HS-5 (cell line): ENCODE measurements at places on chromosomes 3 and 15.

DNA sequence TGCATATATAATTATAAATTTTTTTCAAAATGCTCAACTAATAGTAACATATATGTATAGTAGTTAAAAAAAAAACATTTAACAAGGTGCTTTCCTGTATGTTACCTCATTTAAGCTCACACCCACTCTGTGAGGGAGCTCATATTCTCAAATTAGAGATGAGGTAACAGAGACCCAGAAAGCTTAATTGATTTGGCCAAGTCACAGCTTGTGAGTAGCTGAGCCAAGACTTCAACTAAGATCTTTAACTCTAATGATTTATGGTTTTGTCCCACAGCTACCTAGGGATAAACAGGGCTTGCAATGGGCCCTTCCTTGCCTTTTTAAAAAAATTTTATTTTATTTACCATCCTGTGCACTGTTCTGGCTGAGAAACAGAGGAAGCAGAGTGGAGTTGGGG is 230.0 kb upstream of the GOLIM4 start:
- DNase-seq, result no peak

- DNase-seq, result no peak
Observed at GRCh38 chr3:21744793-21745192, 6.2 kb downstream of the ZNF385D start.

DNA sequence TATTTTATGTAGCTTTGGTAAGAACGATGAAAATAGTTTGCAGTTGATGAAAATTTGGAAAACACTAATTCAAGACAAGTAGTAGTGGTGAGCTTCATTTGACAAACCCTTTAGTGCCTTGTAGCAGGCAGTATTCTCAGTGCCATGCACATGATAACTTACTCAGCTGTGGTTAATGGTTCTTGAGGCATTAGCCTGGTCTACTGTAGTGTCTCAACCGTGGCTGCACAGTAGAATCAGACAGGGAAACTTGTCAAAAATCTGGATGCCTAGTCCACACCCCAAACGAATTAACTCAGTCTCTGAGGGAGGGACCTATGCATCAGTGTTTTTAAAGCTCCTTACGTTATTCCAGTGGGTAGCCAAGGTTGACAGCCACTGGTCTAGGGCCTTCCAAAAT is 45.4 kb downstream of the PSMD6 start:
- DNase-seq, result no peak

GRCh38 chr3:176328666-176329065 is 868.6 kb downstream of the TBL1XR1 start:
- no peak for DNase-seq

DNA sequence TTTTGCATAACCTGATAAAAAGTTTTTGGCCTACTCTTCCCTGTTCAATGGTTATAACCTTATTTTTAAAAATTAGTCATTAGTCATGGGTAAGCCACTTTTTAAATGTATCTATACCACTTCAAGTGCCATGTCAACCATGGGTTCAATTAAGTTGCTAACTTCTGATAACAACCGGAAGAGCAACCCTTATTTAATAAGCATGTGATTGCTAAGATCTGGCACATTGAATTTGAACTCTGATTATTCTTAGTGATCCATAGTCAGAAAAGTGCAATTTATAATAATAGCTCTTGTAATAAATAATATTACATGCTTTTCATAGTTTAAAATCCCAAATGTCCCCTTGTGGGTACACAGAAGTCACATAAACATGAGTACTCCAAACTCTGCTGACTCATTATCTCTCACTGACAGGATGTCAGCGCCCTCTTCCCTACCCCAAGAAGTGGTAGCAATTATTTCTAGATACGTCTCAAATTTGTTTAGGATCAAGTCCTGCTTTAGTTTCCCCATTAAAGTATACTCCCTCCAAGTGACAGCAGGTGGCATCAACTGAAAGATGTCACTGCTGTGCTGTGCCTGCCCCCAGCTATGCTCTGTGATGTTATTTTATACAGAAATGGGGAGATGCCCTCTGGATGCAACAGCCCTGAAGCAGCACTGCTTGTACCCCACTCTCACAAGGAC is 18.6 kb downstream of the SAMD7 start:
- no peak for DNase-seq

GRCh38 chr3:171113716-171114115 is 87.2 kb upstream of the SLC2A2 start:
- no peak for DNase-seq
